T-helper 2 cell treated with Interferon-gamma antibody and Interleukin-4, amounts not matched to agents 5 μg/mL and 100 μg/mL, for 36 hours (primary cell): ENCODE measurements at places on chromosomes 1 and 21.

- H3K4me1 ChIP-seq: peaks cover 67% of the 10 kb centered on the region
- peaks cover 72% of the 10 kb centered on the region for H3K36me3 ChIP-seq
- H3K27ac ChIP-seq: peak overlapping the region; percentile 77
- H3K4me3 ChIP-seq: peak overlapping the region; percentile 76
- H3K27me3 ChIP-seq: no peaks in the 10 kb centered on the region
- no peak for DNase-seq
Observed at GRCh38 chr1:22089134-22089571, 36.6 kb downstream of the CDC42 start.

- no peak for DNase-seq
- H3K27ac ChIP-seq: no peak overlapping the region
- H3K27me3 ChIP-seq: no peaks in the 10 kb centered on the region
- peaks cover 1% of the 10 kb centered on the region for H3K36me3 ChIP-seq
- H3K4me3 ChIP-seq: no peak overlapping the region
Observed at GRCh38 chr1:25848531-25848930, 10.7 kb downstream of the AUNIP start.

- no peaks in the 10 kb centered on the region for H3K36me3 ChIP-seq
- H3K4me1 ChIP-seq: no peaks in the 10 kb centered on the region
- H3K27ac ChIP-seq: no peak overlapping the region
- H3K27me3 ChIP-seq: peaks cover 3% of the 10 kb centered on the region
- H3K4me3 ChIP-seq: no peak overlapping the region
Observed at GRCh38 chr1:223531742-223532341, 133.7 kb downstream of the CAPN8 start.

DNA sequence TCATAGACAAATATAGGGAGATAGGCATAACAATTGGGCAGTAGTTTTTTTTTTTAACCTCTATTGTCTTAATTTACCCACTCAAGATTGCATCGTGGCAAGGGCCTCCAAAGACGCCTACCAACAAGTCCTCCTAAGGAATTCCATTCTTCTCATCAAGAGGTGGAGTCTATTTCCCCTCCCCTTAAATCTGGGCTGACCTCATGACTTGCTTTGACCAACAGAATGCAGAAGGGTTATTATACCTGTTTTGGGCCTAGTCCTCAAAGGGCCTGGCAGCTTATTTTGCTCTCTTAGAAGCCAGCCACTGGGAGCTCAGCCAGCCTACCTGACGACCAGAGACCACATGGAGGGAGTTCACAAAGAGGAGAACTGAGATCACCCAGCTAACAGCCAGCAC, 92.3 kb downstream of the COQ8A start:
- no peaks in the 10 kb centered on the region for H3K27me3 ChIP-seq
- H3K4me3 ChIP-seq: no peak overlapping the region
- H3K27ac ChIP-seq: no peak overlapping the region
- H3K4me1 ChIP-seq: peaks cover 1% of the 10 kb centered on the region

DNA sequence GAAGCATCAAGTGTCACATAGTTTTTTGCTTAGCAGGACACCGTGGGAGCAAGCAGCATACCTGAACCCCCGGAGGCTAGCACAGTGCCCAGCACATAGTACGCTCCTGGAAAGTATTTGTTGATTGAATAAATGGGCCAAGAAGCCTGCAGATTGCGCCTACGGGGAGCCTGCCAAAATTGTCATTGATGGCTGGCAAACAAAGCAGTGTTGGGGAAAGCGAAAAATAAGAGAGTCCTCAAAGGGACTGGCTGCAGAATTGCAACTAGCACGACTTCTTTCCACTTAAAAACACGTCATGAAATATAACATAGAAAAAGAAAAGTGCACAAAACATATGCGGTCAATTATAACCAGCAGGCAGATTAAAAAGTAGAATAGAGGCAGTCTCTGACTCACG, 125.2 kb upstream of the GALNT2 start:
- no peak for DNase-seq
- H3K4me1 ChIP-seq: no peaks in the 10 kb centered on the region
- H3K27ac ChIP-seq: no peak overlapping the region
- no peak overlapping the region for H3K4me3 ChIP-seq

DNA sequence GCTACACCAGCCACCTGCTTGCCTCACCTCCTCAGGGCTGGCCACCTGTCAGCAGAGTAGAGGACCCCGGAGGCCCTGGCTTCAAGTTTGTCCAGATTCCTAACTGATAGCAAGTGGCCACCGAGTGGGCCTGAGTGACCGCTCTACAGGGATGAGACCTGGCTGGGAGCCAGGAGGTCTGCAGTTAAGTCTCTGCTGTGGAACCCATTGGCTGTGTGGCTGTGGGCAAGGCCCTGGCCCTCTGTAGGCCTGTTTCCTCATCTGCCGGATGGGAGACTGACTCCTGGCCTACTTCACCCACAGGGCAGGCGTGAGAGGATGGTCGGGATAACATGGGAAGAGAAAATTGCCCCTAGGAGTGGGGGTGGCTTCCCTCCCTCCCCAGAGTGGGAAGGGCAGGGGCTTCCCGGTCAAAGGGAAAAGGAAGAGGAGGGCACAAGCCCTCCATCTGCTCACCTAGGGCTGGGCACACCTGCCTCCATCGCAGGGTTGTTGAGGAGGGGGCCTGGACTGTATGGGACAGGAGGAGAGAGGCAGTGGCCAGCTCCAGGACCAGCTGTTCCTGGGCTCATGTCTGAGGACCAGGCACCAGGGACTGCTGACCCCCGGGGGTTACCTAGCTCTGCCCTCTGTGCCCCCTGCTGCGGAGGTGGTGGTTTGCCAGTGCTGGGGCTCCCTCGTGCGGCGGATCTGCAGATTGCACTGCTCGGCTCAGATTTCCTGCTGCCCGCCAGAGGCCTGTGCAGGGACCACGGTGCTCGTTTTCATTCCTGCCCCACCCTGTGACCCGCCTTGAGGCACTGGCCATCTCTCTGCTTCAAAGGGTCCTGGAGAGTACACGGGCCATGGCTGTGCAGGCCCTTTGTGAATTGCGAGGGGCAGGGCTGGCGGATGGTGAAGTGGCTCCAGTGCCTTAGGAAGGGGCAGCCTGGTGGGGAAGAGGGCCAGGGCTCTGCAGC, 9.1 kb upstream of the MTFR1L start:
- H3K36me3 ChIP-seq: no peaks in the 10 kb centered on the region
- H3K27ac ChIP-seq: no peak overlapping the region
- DNase-seq: peak; percentile 65
- no peak overlapping the region for H3K4me3 ChIP-seq
- H3K4me1 ChIP-seq: no peaks in the 10 kb centered on the region

DNA sequence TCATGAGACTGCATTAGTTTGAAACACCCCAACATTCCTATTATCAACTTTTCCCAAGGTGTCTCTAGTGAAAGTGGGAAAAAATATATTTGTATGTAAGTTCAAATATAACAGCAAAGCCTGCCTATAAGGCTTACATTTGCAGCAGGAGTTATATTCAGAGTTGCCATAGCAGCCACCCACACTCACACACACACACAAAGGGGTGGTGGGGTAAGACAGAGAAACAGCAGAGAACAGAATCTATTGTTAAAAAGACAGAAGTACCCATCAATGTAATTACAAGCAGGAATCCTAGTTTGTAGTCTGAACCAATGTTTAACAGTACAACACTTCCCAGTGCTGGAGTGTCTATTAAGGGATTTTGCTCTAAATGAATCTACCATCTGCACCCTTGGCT, 55.0 kb downstream of the PLPPR5 start:
- H3K4me3 ChIP-seq: no peak overlapping the region
- no peaks in the 10 kb centered on the region for H3K27me3 ChIP-seq
- H3K4me1 ChIP-seq: no peaks in the 10 kb centered on the region
- no peaks in the 10 kb centered on the region for H3K36me3 ChIP-seq
- no peak overlapping the region for H3K27ac ChIP-seq

DNA sequence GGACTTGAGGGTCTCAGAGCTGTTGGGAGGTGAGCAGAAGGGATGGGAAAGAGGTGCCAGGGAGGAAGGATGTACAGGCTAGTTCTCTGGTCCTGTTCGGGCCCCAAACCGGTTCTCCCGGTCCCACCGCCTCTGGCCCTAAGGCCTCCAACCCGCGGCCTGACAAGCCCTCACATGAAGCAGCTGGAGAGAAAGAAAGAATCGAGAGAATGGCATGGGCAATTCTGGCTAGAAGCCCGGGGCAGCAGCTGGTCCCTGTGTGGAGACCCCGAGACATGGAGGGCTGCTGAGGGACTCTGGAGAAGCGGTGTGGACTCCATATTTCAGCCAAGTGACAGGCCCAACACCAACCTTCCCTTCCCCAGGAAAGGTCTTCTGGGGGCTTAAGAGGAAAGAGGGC, 730 bp downstream of the CDC42SE1 start:
- peaks cover 55% of the 10 kb centered on the region for H3K36me3 ChIP-seq
- peak overlapping the region; percentile 94 for H3K27ac ChIP-seq
- peaks cover 55% of the 10 kb centered on the region for H3K4me1 ChIP-seq
- H3K27me3 ChIP-seq: no peaks in the 10 kb centered on the region
- DNase-seq: no peak

DNA sequence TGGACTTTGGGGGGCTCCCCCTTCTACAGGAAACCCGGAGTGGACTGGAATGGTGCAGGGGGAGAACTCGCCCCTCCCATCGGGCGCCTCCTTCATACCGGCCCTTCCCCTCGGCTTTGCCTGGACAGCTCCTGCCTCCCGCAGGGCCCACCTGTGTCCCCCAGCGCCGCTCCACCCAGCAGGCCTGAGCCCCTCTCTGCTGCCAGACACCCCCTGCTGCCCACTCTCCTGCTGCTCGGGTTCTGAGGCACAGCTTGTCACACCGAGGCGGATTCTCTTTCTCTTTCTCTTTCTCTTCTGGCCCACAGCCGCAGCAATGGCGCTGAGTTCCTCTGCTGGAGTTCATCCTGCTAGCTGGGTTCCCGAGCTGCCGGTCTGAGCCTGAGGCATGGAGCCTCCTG, at the start of gene TNFRSF14:
Gene TNFRSF14 (plus strand): TSS at position 95 of the 401 bp plus-strand sequence. CDS start 294 bp downstream, at position 389.
- H3K36me3 ChIP-seq: peaks cover 22% of the 10 kb centered on the region
- H3K4me1 ChIP-seq: peaks cover 27% of the 10 kb centered on the region
- H3K4me3 ChIP-seq: peak within 1 kb of the TSS; percentile 99
- peak; percentile 62 for DNase-seq
